Cardiac muscle cell (in vitro differentiated cells and primary cell): ENCODE measurements at places on chromosomes 13 and 19. TPM values are rescaled to one million over a fixed set of nuclear protein-coding genes. Genes with fewer than 3 reads are reported as not detected.

GRCh38 chr13:98821372-98822224 lies 69.1 kb upstream of the SLC15A1 start:
- no peaks in the 10 kb centered on the region for H3K27me3 ChIP-seq
- peaks cover 19% of the 10 kb centered on the region for H3K4me1 ChIP-seq
- H3K27ac ChIP-seq: peak overlapping the region; percentile 61
- no peak overlapping the region for H3K4me3 ChIP-seq
- peak; percentile 75 for DNase-seq

CGB5 gene
- not detected in 2 replicates for total RNA-seq

LYL1 gene
- 5.6 and 6.3 TPM in 2 replicates for total RNA-seq

- H3K27me3 ChIP-seq: no peaks in the 10 kb centered on the region
- H3K27ac ChIP-seq: no peak overlapping the region
- no peaks in the 10 kb centered on the region for H3K4me1 ChIP-seq
- H3K4me3 ChIP-seq: no peak overlapping the region
- H3K36me3 ChIP-seq: no peaks in the 10 kb centered on the region
These were observed 290.1 kb downstream of the FOXO1 start for GRCh38 chr13:40376296-40376849.

GRCh38 chr13:110216006-110216397 lies 91.0 kb downstream of the COL4A1 start:
- no peak overlapping the region for H3K4me3 ChIP-seq
- DNase-seq: no peak
- peak overlapping the region; percentile 6 for H3K27ac ChIP-seq
- no peaks in the 10 kb centered on the region for H3K27me3 ChIP-seq
- H3K4me1 ChIP-seq: peaks cover 12% of the 10 kb centered on the region

- H3K36me3 ChIP-seq: no peaks in the 10 kb centered on the region
- peaks cover 2% of the 10 kb centered on the region for H3K4me1 ChIP-seq
- H3K4me3 ChIP-seq: no peak overlapping the region
These were observed 8.0 kb downstream of the NAPSA start for GRCh38 chr19:50357178-50358100.

DNA sequence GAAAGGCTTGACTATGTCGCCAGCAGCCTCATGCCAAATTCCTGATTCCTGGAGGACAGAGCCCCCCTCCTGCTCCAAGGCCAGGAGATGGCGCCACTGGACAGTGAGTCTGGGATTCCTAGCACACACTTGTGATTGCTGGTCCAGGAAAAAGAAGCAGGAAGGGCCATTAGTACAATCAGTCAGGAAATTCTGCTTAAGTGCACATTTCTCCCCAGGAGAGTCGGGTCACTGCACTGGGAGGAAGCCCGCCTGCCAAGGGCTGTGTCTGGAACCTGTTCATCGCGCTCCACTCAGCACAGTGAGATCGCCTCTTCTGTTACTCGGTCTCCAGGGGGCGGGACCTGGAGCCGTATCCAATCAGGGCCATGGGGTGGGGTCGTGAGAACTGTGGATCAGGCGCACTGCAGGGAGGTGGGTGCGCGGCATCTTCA lies 65.1 kb downstream of the ZNF823 start:
- no peaks in the 10 kb centered on the region for H3K36me3 ChIP-seq
- DNase-seq: peak; percentile 88
- no peaks in the 10 kb centered on the region for H3K27me3 ChIP-seq
- H3K4me3 ChIP-seq: peak overlapping the region; percentile 38

DNA sequence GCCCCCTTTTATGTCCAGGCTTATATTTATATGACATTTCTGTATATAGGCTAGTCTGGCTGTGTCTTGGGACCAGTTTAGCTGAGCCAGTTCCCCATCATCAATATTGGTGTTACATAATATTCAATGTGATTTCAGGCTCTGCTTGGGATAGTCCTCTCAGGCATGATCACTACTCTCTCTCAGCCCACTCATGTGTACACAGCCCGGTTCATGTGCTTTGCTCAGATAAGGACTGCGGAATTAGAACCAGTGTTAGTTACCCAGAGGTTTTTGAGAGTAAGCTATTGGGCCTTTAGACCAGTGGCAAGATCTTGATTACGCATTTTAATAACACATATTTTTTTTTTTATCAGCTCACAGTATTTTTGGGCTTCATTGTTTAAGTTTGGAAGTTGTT lies 219.9 kb downstream of the GPC5 start:
- H3K36me3 ChIP-seq: no peaks in the 10 kb centered on the region
- no peak for DNase-seq
- H3K4me1 ChIP-seq: no peaks in the 10 kb centered on the region
- no peaks in the 10 kb centered on the region for H3K27me3 ChIP-seq
- H3K27ac ChIP-seq: no peak overlapping the region

B9D2 gene
- 5.3 and 7.8 TPM in 2 replicates for total RNA-seq

- H3K27me3 ChIP-seq: no peaks in the 10 kb centered on the region
- no peaks in the 10 kb centered on the region for H3K36me3 ChIP-seq
- no peak for DNase-seq
- H3K4me3 ChIP-seq: peak overlapping the region; percentile 98
These were observed 1.2 kb downstream of the AP3D1 start for GRCh38 chr19:2149980-2150793.

GRCh38 chr13:28820099-28821051 lies at the start of gene MTUS2:
Gene MTUS2, plus strand, starts transcription at chr13:28820339.
- H3K36me3 ChIP-seq: no peaks in the 10 kb centered on the region
- H3K27ac ChIP-seq: no peak within 1 kb of the TSS
- DNase-seq: no peak
